Suprapubic skin (tissue), 4 donors: ENCODE measurements at places on chromosomes 5 and 9.

- DNase-seq, result no peak
Observed at GRCh38 chr9:87602933-87603643, 105.4 kb downstream of the DAPK1 start.

DNA sequence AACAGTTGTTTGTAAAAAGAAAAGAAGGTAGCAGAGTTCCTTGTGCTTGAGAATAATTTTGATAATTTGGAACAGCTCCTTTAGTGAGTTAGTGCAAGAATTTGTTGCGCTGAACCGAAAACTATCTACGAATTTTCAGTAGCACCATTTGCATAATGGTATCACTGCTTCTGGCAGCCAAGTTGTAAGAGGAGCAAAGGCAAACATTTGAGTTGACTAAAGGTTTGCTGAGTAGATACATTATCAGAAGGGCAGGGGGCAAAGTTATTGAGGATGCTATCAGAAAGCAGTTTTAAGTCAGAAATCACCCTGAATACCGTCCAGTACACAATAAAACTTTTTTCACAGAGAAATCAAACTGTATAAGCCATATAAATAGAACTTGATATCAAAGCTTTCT, 181.5 kb upstream of the MOCS2 start:
- no peak for DNase-seq

GRCh38 chr5:170273968-170274710, 23.4 kb downstream of the LCP2 start:
- DNase-seq, result no peak

DNA sequence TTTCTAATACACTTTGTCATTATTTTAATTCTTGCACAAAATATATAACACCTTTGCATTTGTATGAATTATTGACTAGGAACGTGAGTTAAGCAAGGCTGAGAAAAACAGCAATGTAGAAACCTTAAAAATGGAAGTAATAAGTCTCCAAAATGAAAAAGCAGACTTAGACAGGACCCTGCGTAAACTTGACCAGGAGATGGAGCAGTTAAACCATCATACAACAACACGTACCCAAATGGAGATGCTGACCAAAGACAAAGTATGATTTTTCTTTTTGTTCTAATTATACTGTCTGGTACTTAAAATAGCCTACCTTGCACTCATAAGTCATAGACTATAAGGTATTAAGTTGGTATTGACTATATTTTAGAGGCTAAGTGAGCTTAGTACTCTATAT, 34.4 kb downstream of the RAD50 start:
- DNase-seq, result no peak

- peak; percentile 62 for DNase-seq
Observed at GRCh38 chr5:77087484-77088261, 588 bp upstream of the ZBED3 start.

DNA sequence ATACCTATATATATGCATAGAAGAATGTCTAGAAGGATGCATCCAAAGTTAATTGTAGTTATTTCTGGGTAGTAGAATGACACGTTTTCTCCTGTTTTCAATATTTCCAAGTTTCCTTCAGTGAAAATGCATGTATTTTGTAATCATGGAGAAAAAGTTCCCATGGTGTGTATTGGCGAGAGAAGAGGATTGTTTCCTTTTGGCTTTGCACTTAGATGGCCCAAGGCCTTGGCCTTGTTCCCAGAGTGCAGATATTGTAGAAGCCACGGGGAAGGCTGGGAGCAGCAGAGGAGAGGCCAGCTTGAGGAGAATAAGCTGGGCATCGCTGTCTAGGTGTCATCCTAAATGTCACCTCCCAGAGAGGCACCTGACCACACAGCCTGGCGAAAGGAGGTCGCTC, 44.0 kb downstream of the IRF1 start:
- DNase-seq, result no peak
